ENCODE measurements at places on chromosomes 1 and 21.

- no peak for DNase-seq
These were observed 531 bp downstream of the SNIP1 start for GRCh38 chr1:37553598-37553926.

DNA sequence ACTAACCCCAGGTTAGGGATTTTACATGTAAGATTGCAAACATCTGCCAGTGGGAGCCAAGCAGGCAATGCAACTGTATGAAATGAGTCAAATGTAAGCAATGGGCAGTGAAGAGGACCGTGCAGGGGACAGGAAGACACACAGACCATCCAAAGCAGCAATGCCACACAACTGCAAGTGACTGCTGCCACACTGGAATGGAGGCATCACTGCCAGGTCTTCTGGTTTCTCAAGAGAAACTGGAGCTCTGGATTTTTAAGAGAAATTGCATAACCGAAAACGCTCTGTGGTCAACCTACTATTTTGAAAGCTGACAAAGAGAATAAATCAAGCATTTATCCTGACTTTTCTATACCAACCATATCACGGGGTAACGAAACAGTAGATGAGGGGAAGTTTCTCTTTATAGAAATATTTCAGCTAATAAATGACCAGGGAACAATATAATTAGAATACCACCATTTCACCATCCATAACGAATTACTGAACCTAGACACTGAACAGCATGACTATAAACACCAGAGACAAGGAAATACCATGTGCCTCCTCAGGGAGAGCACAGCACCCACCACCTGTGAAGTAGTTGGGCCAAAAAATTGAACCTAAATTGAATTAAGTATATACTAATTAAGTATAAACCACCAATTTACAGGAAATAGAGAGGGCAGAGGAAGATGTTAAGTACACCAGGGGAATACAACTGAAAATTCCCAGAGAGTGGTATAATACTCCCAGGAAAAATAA, 4.4 kb downstream of the AK2 start:
- DNase-seq: no peak

GRCh38 chr21:34675871-34676270, 7.1 kb downstream of the CLIC6 start:
- no peak for DNase-seq

GRCh38 chr1:54287176-54287650, 87.2 kb downstream of the MRPL37 start:
- peak; percentile 50 for DNase-seq

DNA sequence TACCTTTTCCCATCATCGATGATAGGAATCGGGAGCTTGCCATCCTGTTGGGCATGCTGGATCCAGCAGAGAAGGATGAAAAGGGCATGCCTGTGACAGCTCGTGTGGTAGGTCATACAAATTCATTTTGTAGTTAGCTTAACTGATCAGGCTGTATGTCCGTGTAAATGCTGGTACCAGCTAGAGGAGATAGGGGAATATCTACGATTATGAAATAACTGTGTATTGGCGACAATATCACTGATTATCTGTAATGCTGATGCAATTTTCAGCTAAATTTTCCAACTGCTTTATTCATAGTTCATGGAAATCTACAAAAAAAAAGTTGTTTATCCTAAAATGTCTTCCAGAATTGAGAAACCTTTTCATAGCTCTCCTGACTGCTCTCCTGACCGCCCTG, 8.3 kb downstream of the PRDX6 start:
- DNase-seq: no peak

- DNase-seq: peak; percentile 80
These were observed 162.5 kb upstream of the SGIP1 start for GRCh38 chr1:66371233-66372005.

DNA sequence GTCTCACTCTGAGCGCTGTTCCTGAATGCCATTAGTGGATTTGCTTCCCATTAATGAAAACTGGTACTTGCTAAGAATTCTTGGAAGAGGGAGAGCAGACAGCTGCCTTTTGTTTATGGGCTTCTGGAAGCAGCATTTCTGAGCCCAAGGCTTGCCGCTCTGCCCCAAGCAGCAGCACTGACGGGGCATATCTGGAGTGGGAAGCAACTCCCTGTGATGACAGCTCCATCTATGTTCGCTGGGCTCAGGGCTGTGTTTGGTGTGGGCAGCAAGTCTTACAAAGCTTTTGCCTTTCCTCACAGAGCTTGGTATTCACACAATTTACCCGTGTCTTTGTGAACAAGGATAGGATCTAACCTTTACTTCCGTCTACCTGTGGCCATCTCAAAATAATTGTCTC, 72.2 kb downstream of the DDX20 start:
- DNase-seq: no peak

DNA sequence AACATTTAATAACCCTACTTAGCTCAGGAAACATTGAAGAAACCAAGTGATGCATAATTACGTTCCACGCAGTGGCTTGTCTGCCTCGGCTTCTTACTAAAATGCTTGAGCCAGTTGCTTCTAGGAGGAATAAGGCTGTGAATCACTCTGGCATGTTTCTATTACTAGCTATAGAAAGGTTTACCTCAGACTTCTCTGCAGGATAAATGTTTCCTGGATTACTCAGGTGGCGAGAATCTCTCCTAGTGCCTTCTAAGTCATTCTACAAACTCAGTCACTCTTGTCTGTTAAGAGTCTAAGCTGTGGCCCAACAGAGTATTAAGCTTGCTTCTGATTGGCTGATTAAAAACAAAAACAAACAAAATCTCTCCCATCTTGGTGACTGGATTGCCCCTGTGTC, 92.0 kb upstream of the RALGPS2 start:
- DNase-seq: peak; percentile 93

- no peak for DNase-seq
These were observed 1.7 kb downstream of the ZC3H12A start for GRCh38 chr1:37476087-37476452.

- DNase-seq: no peak
These were observed at the start of gene LCK for GRCh38 chr1:32250893-32251716. Gene LCK, plus strand, starts transcription at chr1:32251265. Its CDS starts 23,065 bp downstream, at chr1:32274330.

- DNase-seq: no peak
These were observed 449.1 kb downstream of the PTPRU start for GRCh38 chr1:29685387-29685786.

- DNase-seq: no peak
These were observed 400.3 kb upstream of the POU3F1 start for GRCh38 chr1:38446936-38447335.

GRCh38 chr21:15285556-15285955, 220.8 kb upstream of the NRIP1 start:
- DNase-seq: no peak

GRCh38 chr1:185104083-185104482, 52.7 kb downstream of the TRMT1L start:
- DNase-seq: no peak

DNA sequence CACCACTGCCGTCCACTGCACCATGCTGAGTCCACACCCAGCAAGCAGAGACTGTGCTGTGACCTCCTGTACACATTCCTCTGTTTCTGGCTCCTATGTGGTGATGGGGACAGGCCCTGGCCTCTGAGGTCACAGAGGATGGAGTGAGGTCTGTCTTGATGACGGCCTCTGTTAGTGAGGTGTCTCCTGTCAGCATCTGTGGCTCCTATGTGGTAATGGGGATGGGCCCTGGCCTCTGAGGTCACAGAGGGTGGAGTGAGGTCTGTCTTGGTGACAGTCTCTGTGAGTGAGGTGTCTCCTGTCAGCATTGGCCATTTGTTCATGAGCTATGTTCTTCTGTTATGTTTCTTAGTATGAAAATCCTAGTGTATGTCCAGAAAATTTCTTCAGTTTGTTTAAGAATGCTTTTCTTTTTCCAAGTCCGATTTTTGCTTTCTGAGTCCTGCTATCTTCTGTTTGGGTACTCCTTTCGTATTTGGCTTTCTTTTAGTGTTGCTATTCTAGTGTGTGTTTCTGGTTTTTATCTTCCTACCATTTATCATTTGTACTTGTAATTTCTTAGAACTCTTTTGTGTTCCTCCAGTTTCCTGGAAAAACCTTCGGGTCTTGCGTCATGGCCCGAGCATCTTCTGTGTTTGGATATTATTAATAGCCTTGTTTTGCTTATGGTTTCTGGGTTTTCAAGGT, 13.4 kb downstream of the SNAP47 start:
- no peak for DNase-seq

- peak; percentile 92 for DNase-seq
These were observed 13.0 kb upstream of the GUCA2A start for GRCh38 chr1:42177541-42177981.

DNA sequence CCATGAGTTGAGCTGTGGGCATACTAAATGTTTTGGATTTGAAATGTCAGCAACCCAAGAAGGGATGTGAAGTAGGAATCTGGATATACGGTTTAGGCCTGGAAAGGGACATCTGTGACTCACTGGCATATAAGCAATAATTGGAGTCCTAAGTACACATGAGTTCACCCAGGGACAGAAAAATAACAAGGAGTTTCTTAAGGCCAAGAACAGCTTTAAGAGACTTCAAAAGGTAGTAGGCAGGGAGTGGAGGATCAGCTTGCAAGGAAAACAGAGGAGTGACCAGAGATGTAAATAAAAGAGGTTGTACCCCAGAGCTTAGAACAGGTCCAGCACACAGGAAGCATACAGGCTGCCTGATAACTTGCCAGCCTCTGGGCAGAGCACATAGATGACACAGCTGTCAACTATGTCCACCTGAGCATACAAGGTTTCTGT, 28.1 kb downstream of the TMEM50B start:
- DNase-seq: peak; percentile 32

DNA sequence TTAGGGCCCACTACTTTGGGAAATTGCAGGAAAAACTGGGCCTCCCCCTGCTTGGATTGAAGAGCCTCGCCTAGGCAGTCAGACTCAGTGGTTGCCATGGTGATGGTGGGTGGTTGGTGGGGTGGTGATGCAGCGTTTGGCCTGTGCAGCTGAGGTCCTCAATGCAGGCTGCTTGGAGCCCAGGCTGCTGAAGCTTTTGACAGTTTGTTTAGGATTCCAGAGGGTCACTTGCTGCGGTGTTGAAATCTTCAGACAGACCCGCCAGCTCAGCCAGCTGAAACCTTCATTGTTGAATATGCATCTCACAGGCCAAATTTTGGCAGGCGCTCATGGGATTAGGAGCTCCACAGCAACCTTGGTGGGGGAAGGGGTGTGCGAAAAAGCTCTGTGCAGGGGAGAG, 67.9 kb downstream of the CACNA1E start:
- DNase-seq: no peak

DNA sequence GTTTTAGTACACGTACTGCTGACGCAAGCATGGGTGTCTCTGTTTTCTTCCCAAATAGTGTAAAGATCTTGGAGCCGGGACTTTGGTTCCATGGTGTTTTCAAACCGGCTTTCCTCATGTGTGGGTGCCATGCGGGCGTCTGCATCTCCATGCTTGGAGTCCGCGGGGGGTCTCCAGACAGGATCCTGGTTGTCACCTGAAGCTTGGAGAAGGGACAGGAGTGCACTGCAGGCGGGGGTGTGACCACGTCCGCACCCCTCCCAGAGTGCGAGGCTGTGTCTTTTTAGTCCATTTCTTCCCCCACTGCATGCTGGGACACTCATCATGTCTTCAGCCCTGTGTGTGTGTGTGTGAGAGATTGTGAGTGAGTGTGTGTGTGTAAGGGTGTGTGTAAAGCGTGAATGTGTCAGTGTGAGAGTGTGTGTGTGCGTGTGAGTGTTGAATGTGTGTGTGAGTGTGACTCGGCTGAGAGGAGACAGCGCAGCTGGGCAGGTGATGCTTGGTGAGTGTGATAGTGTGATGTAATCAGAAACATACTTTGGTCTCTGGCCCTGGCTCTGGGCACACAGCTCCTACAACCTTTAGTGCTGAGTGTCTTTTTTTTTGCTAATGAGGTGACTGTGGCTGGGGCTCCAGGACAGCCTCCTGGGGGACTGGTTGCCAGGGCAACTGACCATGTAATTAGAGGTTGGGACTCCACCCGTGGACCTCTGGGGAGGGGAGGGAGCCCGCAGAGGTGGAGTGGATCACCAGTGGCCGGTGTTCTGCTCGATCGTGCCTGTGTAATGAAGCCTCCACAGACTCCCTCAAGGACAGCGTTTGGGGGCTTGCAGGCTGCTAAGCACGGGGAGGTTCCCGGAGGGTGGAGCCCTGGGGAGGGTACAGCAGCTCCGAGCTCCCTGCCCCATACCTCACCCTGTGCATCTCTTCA, 55.1 kb downstream of the AGPAT3 start:
- DNase-seq: no peak

DNA sequence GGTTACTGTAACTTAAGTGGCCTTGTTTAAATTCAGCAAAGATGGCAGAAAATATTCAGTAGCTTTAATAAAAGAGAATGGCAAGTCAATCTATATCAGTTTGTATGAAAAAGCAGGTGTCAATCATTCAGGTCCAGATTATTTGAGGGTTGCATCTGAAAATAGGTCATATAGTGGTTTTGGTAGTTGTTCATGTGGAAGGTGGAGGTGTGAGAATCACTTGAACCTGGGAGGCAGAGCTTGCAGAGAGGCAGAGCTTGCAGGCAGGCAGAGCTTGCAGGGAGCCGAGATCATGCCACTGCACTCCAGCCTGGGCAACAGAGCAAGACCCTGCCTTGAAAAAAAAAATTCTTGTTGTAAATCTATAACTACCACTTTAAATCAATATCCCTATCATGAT, 88.6 kb downstream of the ZSWIM5 start:
- DNase-seq: no peak

DNA sequence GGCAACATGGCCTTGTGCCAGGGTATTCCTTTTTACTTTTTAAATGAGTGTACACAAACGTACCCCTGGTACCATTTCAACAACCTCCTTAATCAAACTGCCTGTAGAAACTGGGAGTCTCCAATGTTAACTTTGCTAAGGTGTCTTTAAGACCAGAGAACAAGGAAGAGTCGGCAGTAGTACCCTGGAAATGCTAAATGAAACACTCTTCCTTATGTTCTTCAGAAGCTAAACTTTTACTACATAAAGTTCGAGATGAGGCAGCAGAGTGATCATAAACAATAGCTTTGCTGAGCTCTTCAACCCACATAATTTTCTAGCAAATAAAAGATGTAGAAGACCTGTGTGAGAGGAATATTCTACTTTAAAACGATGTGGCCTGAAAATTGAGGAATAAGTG, 297.7 kb upstream of the NRIP1 start:
- no peak for DNase-seq

GRCh38 chr1:62070384-62071011, 124.2 kb upstream of the L1TD1 start:
- DNase-seq: peak; percentile 15

GRCh38 chr1:45407629-45408287, 67.5 kb upstream of the MUTYH start:
- no peak for DNase-seq

GRCh38 chr1:23446661-23447310, 22.2 kb upstream of the TCEA3 start:
- DNase-seq: no peak

GRCh38 chr1:160090760-160091159, 7.7 kb downstream of the IGSF8 start:
- no peak for DNase-seq

DNA sequence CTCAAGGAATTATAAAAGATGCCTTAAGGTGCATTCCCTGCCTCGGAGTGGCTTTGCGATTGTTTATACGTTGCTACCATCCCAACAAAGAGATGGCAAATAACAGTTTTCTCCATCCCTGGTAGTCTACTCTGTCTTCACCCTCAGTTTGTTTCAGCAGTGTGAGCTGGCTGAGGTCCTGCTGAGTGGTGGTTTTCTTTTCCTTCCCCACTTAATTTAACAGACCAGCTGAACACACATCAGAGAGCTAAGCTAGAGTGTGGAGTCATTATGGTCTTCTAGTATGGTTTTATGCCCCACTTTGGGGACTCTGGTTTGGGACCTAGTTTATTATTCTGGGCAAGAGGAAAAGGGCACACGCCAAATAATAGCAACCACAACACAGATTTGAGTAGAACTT, 2.2 kb downstream of the PIGV start:
- DNase-seq: no peak

Data from HFFc6 (cell line).